Stimulated activated CD8-positive, alpha-beta memory T cell treated with anti-CD3 and anti-CD28 coated beads, Interleukin-4, amount 100 ng/mL, for 1 hour (primary cell): ENCODE measurements at places on chromosomes 7 and 10.

GRCh38 chr7:150753826-150754603, 16.8 kb downstream of the GIMAP5 start:
- DNase-seq, result no peak

- DNase-seq, result no peak
These were observed 139.7 kb downstream of the WDR11 start for GRCh38 chr10:120990831-120991230.

DNA sequence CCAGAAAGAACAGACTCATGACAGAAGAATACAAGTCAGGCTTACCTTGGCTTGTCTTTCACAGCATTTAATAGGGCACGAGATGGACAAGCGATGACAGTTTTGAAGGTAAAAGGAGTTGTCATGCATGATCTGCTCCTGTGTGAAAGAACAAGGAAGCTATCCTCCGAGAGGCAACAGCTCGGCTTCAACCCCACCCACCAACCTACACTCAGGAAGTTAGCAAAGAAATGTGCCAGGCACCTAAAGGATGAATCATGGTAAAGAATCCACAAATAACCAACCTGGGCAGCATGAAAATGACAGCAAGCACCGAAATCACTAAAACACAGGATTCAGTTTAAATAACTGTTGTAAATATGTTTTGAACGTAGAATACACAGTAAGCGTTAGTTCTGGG, 700.2 kb downstream of the TYW1 start:
- DNase-seq, result no peak

DNA sequence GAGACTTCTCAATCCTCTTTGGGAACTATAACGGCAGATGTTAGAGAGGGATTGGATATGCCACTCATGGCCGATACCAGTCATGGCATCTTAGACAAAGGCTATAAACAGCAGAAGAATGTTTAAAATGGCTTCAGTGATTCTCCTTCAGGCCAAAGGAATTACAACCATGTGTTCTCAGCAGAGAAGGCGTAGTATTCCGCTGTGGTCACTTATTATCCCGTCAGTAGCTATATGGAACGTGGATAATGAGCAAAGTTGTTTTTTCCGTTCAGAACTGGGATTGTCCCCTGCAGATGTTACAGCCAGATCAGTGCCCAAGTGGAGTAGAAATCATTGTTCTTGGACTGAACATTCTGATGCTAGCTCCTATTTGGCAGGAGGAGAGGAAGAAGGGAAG, 43.1 kb downstream of the TEX36 start:
- no peak for DNase-seq

GRCh38 chr10:69655868-69656555, 26.0 kb downstream of the FAM241B start:
- DNase-seq, result no peak

DNA sequence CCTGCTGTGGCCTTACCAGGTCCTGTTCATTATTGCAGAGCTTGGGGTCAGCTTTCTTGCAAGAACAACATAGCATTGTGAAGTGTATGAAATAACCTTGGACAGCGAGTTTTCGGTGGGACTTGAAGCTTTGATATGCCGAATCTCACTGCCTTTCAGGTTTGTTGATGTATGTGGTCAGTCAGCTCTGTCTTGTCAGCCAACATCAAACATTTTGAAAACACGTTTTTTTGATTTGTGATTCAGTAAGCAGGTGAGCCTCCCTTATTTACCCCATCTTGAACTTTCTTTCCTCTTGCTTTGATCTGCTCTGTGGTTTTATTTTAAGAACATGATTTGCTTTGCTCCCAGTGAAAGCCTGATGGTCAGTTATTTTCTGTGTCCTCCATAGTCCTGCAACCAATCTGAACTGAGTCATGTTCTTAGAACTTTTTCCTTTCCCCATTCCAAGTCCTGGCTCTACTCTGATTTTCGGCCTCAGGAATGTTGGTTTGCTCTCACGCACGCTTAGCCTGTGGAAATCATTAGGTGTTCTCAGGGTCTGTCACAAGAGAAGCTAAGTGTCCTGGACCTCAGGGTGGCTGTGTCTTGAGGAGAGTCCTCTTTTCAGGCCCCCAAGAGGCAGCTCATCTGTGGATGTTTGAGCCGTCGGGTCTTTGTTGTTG, 8.7 kb downstream of the WBP1L start:
- DNase-seq, result no peak

DNA sequence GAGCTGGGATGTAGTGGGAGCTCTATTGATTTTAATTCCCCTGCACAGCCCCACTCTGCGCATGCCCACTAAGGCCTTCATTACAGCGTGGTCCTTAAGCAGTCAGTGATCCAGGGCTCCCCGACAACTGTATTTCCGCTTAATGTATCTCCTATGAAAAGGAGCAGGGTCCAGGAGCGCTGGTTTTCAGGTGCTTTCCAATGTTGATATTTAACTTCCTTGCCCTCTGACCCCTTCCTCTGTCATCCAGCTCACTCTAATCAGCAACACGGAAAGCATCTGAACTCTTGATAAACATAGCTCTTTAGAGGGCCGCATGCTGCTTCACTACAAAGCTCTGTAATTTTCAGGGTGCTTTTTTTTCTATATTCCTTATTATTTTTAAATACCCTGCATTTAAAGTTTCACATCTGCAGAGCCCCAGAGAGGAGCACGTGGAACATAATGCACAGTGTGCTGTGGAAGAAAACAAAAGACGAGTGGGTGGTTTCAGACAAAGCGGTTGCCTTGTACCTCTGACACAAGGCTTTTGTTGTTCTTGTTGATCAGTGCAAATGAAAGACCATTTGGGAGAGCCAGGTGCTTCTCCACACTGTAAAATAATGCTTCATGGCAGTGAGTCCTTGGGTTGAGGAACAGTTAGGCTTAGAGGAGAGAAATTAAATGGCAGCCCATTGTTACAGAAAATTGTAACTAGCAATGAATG, 465.9 kb upstream of the CELF2 start:
- DNase-seq, result no peak

- DNase-seq, result no peak
These were observed 40.8 kb upstream of the KMT2E start for GRCh38 chr7:104973227-104973626.

- no peak for DNase-seq
These were observed 180.8 kb downstream of the CCDC71L start for GRCh38 chr7:106480161-106480579.

GRCh38 chr7:29109899-29110298, 36.4 kb downstream of the CPVL start:
- DNase-seq, result no peak

- no peak for DNase-seq
These were observed 18.8 kb downstream of the PDIA4 start for GRCh38 chr7:149009527-149009926.

DNA sequence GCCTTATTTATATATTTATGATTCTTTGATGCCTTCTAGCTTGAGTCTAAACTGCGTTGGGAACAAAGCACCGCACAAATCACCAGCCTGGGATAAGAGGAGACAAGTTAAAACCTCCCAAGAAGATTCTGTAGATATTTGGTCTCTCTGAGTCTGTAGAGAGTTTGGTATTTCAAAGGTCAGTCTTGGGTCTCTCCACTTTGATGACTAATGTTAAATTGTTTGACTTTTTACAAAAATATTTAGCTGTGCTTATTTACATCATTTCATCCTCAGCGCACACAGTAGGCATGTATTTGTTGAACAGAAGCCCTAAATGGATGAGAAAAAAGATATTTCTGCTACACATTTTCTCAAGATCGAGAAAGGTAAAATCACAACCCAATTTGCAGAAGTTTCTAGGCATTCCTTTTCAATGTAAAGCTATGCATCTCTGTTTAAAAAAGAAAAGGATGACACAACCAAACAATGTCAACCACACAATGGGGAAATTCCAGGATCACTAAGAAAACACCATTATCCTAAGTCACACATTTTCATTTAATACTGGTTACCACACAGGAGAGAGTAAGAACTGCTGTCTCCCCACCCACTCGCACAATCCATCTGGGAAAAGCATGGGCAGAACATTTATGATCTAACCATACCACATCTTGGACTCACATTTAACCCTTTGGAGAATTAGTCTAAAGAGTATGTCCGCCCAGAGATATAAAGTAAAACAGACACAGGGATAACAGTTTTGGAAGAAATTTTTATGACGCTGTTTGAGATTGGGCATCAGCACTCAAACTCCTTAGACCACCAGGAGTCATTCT, 4.4 kb downstream of the CDK6 start:
- no peak for DNase-seq

DNA sequence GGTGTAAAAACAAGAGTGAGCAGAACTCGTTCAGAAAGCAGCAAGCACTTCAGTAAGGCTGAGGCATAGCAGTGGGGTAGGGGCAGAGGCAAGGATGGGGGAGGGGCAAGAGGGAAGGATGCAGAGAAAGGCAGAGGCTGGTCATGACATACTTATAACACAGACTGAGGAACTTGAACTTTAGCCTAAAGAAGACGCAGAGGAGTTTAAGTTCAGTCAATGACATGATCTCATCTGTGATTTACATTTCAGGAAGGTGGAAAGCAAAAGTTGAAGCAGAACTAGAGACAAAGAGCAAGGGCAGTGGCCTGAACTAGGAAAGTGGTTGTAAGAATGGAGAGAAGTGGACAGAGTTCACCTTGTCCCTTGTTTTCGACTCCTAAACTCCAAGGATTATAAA, 15.8 kb downstream of the MACC1 start:
- no peak for DNase-seq

DNA sequence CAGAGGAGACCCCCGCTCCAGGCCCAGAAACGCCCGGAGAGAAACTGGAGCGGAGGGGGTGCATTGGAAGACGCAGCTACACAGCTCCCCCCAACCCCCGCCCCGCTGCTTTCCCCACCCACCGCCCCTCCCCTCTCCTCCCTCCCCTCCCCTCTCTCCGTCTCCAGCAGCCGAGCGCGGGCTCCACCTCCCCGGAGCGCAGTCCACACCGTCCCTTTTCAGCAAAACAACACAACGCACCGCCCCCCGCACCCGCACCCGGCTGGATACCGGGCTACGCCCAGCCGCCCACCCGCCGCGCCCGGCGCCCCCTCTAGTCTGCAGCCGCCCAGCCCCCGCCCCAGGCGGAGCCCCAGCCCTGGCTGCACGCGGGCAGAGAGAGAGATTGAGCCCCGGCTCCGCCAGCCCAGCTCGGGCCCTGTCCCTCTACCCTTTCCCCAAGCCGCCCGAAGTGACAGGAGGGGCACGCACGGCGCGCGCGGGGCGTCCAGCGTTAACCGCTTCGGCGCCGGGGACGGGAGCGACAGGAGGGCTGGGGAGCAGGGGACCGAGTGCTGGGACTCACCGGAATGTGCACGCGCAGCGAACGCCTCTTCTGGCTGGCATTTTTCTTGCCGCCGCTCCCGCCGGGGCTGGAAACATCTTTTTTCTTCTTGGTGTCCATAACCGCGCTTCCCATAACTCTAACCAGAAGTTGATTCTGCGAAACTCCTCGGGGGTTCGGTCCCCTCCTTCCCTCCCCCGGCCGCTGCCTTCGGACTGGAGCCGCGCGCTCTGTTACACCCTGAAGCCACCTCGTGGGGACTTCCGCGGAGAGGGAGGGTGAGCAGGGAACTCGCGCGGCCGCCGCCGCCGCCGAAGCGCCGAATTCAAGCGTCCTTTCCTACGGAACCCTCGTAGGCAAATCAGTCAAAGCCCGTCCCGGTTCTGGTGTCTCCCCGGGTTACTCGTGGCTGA, 695 bp downstream of the PRKAG2 start:
- peak; percentile 51 for DNase-seq

DNA sequence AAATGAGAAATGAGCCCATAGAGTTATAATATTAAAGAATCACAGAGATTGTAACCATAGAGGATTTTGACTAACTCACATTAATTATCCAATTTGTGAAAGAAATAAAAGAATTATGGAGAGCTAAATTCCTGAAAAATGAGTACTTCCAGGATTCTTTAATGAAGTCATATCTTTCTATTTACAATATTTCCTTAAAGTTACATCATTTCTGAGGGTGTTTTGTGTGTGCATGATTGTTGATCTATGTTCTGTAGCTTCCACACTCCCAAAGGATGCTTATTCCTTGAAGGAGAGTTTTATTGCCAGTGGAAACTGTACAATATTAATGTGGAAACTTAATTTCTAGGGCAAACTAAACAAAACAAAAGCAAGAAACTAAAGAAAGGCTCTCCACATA, 299.6 kb downstream of the MDFIC start:
- no peak for DNase-seq

DNA sequence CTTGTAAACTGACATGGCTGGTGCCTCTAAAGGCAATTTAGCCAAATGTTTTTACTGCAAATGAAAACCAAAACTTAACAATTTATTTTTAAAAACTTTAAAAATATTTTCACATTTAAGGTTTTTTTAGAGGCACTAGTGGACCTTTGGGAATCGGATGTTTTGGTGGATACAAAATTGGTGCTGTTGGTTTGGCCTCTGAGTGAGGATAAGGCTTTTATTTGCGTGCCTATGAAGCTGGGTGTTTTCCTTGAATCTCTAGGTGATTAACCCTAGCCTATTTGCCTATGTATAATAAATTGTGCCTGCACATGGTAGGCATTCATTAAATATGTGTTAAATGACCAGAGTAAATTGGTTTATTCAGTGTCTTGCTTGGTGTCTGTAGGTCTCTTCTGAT, 2.9 kb upstream of the SGCE start:
- no peak for DNase-seq

DNA sequence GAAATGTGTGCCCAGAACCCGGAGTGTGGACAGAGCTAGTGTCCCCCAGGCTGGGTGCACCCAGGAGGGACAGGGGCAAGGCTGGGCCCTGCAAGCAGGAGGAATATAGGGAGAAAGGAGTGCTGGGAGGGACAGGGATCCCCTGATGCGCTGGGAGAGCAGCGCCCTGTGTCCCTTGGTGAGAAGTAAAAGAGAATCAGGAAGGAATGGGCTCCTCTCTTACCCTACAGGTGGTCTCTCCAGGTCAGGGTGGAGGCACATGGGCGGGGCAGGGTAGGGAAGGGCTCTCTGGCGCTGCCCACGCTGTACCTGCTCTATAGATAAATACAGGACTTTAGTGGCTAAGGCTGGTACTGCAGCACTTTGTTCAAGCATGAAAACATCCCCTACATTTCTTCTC, 753.8 kb downstream of the GRID1 start:
- no peak for DNase-seq

DNA sequence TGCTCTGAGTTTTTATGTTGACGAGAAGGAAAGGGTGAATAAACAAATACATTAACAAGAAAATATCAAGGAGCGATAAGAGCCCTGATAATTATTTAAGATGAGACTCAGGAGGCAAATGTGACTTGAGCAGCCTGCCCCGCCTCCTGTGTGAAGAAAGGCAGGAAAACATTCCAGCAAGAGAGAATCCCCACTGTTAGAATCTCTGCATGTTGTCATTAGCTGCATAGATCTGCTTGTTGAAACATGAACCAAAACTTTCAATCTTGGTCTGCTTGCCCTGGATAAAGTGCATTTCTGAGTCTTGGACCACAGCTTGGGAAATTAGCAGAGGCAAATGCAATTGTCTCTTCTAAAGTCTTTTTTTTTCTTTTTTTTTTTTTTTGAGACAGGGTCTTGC, 120.0 kb downstream of the DPP6 start:
- no peak for DNase-seq
